T-helper 17 cell (primary cell): ENCODE measurements at places on chromosomes 3 and 15.

DNA sequence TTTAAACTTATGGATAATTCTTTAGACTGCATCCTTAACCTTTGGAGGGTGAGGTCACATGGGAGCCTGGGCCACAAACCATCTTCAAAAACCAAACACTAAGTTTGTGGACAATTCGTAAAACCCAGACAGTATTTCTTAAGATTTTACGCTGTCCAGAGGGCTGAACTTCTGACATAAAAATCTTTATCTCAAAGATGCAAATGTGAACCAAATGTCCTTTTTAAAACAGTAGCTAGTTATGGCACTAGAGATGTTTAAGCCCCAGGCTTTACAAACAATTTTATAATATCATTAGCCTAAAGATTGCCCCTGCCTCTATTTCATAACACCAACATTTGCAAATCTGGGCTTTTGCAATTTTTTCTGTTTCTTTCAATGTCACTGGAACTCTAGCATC lies 287.2 kb downstream of the SATB1 start:
- DNase-seq: no peak

DNA sequence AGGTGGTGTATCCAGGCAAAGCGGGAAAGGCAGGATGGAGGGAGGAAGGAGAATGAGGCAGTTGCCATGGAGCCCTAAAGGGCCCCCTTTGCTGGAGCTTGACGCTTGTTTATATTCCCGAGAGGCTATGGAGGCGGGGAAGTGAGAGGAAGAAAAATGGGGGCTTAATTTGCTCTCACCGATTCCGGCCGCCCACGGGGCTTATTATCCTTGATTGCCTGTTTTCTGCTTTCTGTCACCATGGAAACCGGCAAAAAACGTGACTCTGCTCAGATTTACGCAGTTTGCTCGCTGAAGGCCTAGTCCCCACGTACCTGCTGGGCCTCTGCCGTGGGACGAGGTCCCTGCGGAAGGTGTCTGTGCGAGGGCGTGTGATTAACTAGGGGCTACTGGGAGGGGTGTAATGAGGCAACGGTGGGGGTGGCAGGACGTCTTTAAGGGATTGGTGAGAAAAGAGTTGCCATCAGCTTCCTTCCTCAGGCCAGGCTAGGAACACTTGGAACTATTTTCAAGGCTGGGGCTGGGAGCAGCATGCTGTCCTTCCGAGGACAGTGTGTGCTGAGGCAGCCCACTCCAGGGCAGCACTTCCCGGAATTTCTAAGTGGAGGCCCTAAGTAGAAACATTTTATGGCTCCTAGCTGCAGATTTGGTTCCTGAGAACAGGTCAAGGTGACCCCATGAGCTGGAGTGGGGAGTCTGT lies 110.8 kb upstream of the NDN start:
- DNase-seq: no peak

DNA sequence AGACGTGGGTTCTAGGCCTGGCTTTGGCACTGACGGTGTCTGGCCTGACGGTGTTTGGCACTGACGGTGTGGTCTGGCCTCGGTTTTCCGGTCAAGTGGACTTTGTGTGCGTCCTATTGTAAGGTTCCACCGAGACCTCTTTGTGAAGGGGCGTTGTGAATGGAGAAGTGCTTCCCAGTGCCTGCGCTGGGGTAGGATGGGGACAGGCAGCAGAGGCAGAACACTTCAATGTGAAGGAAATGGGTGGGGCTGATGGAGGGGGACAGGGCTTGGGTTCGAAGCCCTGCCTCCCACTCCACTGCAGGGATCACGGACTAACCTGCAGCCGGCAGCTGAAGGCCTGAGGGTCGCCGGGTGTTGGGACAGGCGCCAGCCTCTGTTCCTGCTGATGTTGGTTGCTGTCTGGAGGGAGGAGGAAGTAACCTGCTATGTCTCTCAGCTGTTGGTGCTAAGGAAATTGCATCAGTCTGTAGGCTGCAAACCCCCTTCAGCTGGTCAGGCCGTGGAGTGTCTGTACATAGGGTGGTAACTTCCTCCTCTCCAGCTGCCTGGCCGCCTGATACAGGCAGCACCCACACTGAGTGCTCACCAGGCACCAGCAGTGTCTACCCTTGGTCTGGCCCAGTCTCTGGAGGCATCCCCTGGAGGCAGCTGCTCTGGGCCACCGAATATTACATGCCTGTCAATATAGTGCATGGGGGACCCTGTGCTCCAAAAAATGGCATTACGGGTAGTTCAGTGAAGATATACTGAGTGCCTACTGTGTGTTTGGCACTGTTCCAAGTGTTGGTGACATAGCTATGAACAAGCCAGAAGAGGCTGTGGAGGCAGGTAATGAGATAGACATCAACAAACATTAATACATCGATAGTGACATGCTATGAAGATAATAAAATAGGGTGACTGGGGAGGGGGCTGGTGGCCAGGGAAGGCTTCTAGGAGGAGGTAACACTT lies 1.1 kb downstream of the TM6SF1 start:
- DNase-seq: no peak

GRCh38 chr3:50293079-50293801 lies 1.0 kb upstream of the IFRD2 start:
- no peak for DNase-seq

DNA sequence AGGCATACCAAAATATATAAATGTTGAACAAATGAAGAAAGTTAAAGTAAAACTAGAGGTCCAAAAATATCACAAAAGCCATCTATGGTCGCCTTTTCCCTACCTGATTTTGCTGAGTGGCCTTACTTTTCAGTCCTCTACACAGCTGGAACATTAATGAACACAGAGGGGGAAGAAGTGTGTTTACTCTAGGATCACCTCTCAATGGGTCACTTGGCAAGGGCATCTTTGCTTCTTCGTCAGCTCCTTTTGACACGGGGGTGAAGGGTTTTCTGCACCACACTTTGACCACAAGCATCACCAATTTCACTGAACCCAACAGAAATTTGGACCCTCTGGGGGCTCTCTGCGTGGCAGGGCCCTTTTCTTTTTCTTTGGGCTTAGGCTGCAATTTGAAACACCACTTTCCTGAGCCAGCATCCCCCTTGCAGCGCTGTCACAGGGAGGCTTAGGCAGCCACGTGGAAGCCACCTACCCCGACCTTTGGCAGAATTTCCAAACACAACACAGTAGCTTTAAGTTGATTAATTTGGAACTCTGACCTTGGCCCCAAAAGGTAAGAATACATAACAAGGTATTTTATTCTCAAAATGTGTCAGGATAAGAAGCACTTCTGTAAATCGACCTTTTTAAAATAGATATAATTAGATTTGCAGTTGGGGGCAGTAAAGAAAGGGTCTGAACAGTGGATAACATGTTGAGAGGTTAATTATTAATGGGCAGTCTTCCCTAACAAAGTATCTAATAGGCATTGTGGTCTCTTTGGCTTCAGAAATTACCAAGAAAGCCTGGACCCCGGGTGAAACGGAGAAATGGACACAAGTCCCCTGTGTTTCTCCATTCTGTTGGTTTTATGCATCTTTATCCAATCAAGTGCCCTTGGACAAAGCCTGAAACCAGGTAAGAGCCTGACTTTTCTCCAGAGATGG lies at the start of gene LIPC:
Gene LIPC, plus strand, starts transcription at position 771 of the 929 bp plus-strand sequence. Its CDS starts 42 bp downstream, at position 813.
- no peak for DNase-seq

- no peak for DNase-seq
Measured at GRCh38 chr3:184343200-184343876, 5.9 kb downstream of the FAM131A start.

DNA sequence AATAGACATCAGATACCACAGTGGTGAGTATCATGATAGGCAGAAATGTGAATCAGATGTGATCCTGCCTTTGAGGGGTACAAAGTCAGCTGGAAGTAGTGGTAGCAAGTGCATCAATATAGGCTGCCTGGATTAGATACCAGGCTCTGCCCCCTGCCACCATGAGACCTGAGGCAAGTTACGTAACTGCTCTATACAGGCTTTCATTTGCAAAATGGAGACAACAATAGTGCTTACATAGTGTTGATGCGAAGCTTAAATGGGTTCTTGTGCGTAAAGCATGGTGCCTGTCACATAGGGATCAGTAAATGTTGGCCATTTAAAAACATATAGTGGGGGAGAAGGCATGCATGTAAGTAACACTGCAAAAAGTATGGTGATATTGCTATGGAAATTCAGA lies 158.0 kb downstream of the RYR3 start:
- DNase-seq: no peak

- no peak for DNase-seq
Measured at GRCh38 chr3:193673845-193674244, 80.8 kb downstream of the OPA1 start.
